Activated effector memory CD4-positive, alpha-beta T cell treated with Interleukin-2 at 50 U/mL for 16 hours (primary cell): ENCODE measurements at places on chromosomes 6 and 20.

DNA sequence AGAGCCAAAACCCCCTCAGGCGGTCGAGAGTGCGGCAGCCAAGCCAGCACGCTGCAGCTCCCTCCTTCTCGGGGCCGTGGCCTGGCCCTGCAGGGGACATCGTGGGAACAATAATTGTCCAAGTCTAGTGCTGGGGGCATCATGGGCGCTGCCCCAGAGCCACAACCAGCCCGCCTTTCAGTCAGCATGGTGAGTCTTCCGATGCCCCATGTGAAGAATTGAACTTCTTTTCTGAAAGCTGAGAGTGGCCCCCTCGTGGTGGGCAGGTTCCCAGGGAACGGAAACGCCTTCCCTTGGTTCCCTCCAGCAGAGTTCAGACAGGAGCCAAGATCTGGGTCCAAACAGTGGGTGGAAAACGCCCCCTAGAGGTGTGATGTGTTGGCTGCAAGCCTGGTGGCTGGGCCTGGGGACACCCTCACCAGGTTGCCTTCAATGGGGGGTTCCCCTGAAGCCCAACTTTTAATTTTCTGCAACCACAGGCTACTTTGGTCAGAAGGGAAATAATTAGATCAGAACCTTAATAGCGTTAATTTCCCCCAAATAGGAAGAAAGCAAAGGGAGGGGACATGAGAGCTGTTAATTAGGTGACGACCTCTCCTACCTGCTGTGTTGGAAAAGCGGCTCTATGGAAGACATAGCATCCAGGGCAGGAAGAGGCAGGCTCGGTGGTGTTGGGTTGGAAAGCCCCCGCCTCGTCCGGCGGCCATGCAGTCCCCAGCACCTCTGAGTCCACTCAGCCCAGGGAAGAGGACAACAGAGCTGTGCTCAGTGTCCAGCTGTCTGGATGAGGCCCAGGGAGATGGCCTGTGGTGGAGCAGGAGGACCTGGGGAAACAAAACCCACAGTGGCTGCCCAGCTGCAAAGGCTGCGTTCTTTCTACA is 4.7 kb upstream of the MRGBP start:
- peak; percentile 58 for DNase-seq

GRCh38 chr20:18913701-18914100 is 100.1 kb downstream of the SCP2D1 start:
- no peak for DNase-seq

DNA sequence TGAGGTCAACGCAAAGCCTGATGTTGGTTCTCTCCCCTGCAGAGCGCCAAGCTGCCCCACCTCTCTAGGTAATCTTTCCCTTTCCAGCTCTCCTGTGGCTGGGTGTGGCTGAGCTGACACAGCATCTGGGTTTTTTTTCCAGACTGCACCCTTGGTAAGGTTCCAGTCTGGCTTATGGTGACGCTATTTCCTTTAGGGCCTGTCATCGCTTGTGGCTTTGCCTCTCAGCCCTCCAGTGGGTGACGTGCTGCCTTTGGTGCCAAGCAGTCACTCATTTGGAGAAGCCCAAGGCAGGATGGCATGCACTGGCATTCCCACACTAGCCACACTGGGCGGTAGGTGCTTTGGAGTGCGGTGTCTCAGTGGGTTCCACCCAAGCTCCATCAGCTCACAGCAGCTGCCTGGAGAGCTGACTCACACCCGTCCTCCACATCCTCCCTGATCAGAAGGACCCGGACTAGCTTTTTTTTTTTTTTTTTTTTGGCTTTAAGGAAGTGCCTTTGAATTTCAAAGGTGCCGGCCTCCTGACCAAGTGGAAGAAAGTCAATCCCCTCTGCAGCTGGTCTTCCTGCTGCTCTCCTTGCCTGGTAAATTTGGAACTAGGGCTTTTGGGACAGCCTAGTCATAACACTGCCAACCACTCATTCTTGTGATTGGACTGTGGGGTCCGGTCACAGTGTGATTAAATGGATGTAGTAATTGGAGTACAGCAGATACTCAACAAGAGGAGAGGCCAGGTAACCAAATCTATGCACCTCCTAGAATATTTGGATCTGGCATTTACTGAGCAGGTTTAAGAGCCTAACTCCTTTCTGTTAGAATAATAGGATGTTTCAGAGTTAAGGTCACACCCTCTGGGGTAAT is 153.6 kb downstream of the CD83 start:
- peak; percentile 18 for DNase-seq

DNA sequence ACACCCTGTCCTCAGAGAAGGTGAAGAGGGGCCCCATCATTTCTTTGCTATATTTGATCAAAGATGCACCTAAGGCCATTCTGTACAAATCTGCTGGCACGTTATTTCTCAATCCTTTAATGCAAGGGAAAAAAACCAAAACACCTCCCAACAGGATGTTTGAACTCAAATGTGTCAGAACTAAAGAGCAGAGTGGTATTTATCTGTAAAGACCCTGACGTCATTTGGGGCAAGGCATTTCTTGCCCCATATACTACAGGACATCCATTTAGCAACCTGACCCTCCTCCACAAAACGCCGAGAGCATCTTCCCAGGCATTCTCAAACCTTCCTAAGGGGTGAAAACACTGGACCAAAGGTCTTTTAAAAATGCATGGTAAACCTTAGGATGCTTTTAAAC is 50.8 kb downstream of the ZMYND8 start:
- DNase-seq: no peak

- DNase-seq: no peak
Observed at GRCh38 chr6:108441141-108441540, 119.6 kb upstream of the FOXO3 start.

DNA sequence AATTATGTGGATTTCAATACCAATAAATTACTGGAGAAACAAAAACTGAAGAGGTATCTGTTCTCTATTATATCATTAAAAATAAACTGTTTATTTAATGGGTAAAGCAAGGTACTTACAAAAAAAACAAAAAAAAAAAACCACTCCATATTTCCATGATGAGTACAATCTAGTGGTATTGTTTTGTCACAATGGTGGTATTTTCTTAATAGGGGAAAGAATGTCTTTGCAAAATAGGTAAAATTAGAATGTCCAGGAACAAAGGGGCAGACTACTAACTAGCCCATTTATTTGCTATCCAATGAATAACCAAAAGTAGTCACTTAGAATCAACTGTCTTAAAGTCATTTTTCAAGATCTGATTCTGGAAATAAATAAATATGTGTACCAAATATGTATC is 92.0 kb downstream of the ARHGAP18 start:
- no peak for DNase-seq

DNA sequence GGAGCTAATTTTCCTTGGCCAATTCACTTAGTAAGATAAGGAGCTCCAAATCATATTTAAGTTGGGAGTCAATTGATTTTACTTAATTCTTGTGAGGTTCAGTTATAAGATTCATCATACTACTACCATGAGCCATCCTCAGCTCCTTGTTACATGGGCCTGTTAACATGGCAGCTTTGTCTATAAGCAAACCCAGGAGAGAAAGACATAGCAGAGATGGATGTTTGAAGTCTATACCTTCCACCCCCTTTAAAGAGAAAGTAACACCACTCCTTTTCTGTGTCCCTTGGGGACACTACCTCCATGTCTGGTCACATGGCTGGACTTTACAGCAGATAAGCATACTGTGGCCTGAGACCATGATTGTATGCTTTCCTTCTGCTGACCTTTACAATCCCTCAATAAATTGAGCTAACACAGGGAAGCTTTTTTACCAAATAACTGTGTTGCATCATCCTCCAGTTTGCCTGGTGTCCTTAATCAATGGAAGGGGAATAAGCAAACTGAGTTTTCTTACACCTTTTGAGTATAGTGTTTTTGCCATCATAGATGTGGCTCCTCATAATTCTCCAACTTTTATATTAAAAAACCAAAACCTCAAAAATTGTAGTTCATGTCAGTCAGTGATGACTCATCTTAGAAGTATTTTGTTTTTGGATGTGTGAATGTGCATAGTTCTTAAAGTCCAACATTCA is 9.8 kb upstream of the ZNFX1 start:
- no peak for DNase-seq

- no peak for DNase-seq
Observed at GRCh38 chr6:84618046-84618752, 146.2 kb downstream of the TBX18 start.

- no peak for DNase-seq
Observed at GRCh38 chr20:47586649-47587294, 85.1 kb downstream of the NCOA3 start.

- no peak for DNase-seq
Observed at GRCh38 chr6:169857343-169858292, 106.2 kb downstream of the ERMARD start.

- no peak for DNase-seq
Observed at GRCh38 chr20:3935295-3935955, 46.2 kb downstream of the PANK2 start.

- DNase-seq: no peak
Observed at GRCh38 chr20:36468149-36469000, 72.9 kb upstream of the MYL9 start.

GRCh38 chr20:47573559-47573958 is 71.9 kb downstream of the NCOA3 start:
- no peak for DNase-seq

GRCh38 chr20:59120919-59121318 is 42.7 kb upstream of the ZNF831 start:
- DNase-seq: no peak

GRCh38 chr6:91713911-91714310 is 1127.0 kb upstream of the MAP3K7 start:
- DNase-seq: no peak

DNA sequence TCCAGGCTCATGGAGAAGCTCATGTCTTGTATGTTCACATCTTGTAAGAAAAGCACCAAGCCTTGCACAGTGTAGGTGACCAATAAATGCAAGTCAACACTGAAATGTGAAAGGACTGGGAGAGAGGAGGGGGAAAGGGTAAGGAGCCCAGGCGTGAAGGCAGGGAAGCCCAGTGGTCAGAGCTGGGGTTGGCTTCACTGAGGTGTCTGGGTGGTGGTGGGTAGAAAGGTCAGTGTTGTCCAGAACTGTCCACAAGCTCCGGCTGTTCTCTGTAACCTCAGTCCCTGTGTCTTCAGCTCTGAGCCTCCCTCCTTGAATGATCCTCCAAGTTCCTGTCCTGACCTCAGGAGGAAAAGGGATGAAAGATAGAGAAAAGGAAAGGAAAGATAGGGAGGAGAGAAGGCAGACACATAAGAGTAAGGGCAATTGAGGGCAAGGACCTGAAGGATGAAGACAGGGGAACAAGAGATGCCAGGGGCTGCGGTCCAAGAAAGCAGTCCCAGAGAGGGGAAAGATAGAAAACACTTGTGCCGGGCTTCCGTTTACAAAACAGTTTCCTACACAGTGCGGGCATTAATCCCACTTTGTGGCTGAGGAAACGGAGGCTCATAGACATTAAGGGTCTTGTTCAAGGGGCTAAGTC is 2.4 kb upstream of the TNXB start:
- DNase-seq: no peak

DNA sequence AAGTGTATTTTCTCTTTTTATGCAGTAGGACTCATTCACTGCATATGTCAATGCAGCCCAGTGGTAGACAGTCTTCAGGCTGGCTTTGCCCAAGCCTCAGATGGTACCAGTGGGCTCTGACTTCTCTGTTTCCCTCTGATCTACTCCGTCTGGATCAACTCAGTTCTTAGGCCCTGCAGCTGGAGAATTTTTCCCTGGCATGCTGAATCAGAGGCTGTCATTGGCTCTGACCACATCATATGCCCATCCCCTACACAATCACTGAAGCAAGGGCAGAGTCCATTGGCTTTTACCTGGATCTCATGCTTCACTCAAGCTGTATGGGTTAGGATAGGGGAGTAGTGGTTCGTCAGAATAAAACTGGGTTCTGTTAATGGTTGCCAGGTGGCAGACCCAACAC is 57.8 kb downstream of the KIZ start:
- no peak for DNase-seq

DNA sequence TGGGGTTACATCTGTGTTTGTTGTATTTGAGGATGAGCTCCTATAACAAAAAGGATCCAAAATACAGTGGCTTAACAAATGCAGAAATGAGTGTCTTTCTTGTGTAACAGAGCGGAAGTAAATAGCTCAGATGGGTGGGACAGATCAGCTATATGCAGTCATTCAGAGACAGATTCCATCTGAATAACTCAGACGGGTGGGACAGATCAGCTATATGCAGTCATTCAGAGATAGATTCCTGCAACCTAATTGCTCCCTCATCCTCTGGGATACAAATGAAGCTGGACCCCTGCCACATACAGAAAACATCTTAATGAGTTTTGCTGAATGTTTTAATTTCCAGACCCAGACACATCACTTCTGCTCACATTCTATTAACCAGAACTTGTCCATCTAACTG is 332.3 kb downstream of the BCKDHB start:
- no peak for DNase-seq

- no peak for DNase-seq
Observed at GRCh38 chr20:48393737-48394314, 434.0 kb downstream of the PREX1 start.

GRCh38 chr6:15722731-15723130 is 59.9 kb upstream of the DTNBP1 start:
- DNase-seq: no peak
